ENCODE measurements at places on chromosomes 6 and 20.
A peak's percentile ranks its signal among the peaks of the same experiment; 100 is the strongest.

DNA sequence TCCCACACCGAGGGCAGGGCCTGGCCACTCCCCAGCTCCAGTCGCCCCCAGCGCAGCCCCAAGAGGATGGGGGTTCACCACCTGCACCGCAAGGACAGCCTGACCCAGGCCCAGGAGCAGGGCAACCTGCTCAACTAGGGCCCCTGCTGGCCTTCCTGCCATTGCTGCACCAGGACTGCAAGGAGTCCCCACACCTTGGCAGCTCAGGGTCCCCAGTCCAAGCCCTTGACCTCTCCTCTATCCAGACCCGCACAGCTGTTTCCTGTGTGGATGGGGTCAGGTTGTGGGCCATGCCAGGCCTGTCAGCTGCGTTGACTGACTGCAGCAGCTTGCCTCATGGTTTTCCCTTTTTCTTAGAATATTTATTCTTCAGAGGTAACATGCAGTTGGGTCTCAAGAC lies 4.4 kb downstream of the LRRC73 start:
- no peak for DNase-seq

- no peak for DNase-seq
Observed at GRCh38 chr6:161844804-161845203, 570.9 kb upstream of the AGPAT4 start.

DNA sequence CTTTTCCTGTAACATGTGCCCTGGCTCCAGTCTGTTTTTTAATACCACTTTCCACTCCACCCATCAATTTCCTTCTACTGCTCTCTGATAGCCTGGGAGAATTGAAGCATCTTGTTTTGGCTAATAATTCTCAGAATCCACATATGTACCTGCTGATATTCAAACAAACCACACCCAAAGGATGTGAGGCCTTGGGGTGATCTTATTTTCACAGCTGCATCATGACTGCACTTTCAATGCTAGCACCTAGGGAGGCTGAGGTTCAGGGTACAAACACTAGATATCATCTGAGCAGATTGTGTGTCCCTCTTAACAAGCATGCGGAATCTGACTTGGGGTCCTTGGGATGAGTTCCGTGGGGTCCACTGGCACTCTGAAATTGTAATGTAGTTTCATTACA lies 12.7 kb downstream of the FNDC1 start:
- no peak for DNase-seq

- no peak for DNase-seq
Observed at GRCh38 chr6:45454008-45454911, 76.5 kb upstream of the SUPT3H start.

DNA sequence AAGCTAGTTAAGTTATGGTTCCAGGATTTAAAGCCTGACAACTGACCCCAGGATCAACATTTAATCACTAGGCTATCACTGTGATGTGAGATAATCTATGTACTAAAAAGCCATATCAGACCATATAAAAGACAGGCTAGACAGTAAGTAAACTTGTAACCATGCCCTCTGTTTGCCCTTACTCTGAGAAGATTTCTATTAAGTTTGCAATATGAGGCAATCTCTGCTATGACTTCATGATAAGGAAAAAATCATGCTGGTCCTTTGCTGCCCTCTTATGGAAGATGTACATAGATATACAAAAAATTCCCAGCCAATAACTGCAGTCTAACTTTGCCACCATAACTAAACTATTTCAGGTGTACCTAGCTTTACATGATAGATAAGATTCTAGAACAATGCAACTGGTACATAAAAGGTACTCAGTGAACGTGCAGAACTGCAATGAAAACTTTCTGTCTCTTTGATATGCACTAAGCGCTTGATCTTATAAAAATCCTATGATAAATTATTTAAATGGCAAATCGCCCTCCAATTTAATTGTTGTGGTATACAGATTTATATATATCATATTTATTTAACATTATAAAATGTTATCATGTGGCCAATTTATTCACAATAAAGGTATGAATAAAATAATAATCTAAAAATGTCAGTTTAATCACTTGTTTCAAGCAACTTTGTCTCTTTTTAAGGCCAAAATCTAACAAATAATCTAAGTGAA lies 70.5 kb downstream of the FAM217A start:
- DNase-seq, result peak; percentile 37

DNA sequence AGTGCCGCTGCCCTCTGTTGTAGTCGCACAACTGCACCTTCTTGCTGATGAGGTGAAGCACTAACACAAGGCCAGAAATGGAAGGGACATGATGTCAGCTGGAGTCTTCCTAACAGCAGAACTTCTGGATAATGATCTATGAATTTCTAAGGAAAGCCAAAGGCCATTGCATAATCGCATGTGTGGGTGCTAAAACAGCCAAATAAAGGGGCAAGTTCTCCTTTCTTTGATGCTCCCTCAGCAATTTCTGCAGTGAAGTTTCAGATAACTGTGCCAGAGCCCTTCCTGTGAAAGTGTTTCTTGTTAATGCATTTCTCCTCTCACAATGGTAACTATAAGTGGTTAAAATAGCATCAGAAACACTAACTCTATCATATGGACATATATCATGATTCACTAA lies 8.0 kb upstream of the F13A1 start:
- DNase-seq, result no peak

GRCh38 chr6:7060769-7061516 lies 46.8 kb upstream of the RREB1 start:
- DNase-seq, result no peak

DNA sequence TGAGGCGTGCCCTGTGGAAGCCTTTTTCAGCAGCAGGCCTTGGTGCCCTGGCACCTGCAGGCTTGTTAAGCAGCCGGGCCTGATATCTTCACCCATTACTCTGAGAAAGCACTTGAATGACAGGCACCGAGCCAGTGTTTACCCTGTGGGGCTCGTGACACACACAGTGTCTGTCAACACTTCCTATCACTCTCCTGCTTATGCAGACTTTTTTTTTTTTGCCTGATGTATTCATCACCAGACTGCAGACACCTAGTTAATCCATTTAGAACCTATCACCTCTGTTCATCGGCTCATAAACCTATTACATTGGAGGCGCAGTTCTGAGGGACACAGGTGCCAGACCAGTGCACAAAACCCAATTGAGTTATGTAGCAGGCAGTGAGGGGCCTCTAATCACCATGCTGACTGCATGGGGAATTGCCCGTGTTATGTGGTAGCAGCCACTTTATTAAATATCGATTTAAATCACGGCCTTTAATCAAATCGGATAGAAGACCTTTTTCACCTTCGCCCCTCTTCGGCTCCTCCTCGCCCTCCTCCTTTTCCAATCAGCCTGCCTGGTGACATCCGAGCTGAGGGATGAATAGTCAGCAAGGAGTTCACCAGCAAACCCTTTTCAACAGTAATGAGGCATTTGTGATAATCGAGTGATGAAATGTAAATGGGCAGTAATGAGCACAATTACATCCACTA lies 962.9 kb upstream of the SLC35B3 start:
- no peak for DNase-seq

DNA sequence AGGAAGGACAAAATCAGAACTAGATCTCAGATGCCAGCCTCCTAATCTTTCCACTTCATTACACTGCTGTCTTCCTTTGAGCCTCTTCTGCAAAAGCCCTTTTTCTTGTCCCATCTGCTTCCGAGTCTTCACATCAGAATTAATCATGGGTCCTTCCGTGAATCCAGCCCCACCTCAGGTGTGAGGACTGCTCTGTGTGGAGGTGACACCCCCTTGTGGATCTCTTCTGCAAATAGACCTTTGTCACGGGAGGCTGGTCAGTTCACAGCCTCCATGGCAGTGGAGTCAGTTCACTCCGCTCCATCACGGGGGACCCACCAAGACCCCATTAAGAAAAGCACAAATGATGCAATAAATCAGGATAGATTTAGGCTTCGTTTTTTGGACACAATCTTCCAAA lies 171.1 kb downstream of the ADAT2 start:
- no peak for DNase-seq

DNA sequence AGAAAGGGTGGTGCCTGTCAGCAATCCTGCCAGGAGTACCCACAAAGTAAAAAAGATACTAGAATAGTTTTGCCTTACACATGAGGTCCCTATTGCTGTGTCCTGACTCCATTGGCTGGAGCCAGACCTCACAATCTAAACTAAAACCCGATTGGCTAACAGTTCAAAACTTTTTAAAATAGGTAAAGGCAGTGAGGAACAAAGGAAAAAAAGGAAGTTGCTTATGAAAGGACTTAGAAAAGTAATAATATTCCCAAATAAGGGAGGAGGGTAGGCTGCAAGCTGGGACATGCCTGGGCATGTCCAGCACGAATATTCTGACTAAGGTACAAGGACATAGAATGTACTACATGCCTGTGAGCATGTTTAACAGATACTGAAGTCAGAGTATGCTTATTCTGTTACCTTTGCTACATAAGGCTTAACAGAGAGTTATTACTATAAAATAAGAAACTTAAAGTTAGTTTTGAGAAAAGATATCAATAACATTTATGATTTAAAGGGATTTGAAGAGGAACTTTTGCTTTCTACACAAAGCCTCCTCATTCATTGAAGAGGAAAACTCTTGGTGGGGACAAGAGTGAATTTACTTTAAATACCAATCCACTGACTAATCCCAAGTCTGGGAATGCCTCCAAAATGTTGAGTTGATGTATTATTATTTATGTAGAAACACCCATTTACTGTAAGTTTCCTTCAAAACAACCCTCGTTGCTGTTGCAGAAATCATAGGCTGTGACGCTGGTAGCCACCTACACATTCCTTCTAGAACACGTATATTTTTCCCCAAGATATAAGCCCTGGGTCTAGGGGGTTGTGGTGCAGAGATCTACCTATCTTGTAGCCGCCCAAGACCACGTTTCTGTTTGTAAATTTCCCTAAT lies 8.2 kb upstream of the MTHFD1L start:
- DNase-seq, result no peak

DNA sequence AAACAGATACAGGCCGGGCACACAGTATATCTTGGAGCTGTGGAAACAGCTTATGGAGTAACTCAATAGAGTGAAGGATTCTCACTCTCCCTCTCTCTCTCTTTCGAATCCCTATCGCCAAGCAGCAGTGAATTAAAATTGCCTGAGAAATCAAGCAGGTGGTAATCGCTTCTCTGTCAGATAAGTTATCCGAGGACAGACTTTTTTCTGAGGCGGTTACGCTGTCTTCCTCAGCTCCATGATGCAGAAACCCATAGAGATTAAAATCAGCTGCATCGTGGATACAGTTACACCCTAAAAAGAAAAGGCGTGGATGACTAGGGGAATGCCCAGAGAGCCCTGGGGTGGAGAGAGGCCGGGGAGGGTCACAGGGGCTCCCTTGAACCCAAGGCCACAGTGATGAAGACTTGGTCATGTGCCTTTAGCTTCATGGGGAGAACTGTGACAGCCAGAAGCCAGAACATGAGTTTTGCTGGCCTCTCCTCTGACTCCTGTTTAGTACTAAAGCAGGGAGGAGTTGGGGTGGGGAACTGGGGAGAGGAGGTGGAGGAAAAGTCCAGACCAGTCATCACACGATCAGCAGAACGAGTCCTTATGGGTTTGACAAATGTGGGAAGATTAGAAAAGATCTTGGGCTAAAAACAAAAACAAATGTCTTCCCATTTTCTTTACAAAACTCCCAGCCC lies 138.8 kb upstream of the JARID2 start:
- no peak for DNase-seq

GRCh38 chr6:93418033-93418407 lies 1.3 kb downstream of the EPHA7 start:
- DNase-seq, result no peak

DNA sequence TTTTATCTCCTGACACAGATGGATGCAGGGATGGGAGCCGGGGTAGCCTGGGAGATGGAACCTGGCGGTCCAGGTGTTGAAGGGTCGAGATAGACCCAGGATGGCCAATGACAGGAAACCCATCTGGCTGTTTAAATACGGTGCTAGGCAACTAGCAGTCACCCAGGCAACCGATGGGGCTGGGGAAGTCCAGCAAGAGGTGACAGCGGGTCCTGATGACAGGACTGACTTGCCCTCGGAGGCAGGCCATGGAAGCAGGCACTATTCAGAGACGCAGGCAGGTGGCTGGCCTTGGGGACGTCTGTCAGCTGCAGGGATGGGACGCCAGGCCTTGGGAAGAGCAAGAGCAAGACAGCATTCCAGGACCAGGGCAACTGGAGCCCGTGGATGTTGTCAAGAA lies 135.4 kb upstream of the RALGAPA2 start:
- no peak for DNase-seq

DNA sequence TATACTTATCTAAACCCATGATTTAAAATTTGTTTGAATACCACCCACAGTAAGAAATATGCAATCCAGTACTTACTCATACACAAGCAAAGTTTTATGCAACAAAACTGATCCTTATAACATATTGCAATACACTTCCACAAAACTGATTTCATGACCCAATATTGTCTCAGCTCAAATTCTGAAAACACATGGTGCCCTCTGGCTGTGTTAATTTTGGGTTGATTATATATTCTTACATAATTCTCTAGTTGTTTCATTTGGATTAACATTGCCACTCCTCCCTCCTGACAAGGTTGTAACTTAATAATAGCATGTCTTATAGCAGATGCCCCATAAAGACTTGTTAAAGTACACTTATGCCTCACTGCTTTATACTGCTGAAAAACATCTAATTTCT lies 73.0 kb upstream of the TULP1 start:
- no peak for DNase-seq

DNA sequence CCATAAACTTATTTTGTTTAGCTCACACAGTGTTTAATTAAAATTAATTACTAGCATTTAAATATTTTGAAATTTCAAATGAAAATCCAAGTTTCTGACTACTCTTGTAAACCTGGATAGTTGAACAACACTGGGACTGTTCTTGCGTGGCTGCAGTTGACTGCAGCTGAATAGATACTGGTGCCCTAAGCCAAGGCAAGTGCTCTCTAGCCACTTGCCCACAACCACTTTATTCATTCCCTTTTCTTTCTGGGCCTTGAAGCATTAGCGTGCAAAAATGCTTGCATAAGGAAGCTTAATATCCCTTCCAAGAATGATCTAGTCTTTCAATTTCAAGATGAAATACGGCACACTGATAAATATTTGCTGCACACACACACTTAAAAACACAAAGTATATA lies 676.0 kb upstream of the MARCKS start:
- no peak for DNase-seq

DNA sequence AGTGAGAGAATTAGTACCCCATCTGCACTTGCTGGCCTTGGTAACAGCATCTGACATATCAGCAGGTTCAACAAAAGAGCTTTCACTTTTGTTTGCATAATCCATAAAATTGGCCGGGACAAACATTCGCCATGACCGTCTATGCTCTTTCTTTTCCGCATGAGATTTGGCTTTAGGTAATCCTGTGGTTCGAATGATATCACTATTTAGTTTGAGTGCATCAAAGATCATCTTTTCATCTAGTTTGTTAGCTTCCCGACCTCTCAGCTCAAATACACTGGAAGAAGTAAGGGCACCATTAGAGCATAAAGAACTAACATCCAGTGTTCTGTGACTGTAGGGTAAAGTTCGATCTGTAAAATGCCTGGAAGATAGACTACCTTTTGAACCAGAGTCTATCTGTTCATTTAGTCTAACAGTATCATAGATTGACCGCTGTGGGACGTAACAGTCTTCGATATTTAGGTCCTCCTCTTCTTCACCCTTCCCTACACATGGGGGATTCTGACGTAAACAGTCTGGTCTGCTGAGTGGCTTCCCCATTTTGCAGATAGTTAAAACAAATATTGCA lies 101.6 kb downstream of the DST start:
- no peak for DNase-seq
